Foreskin keratinocyte (primary cell): ENCODE measurements at places on chromosomes 2 and 18. TPM values are rescaled to one million over a fixed set of nuclear protein-coding genes. Genes with fewer than 3 reads are reported as not detected.

The MAP3K19 gene
- not detected in 2 replicates for total RNA-seq

The MYO7B gene
- total RNA-seq = 0.07 TPM in 1 of 2 replicates, not detected in the other

The DYSF gene
- total RNA-seq = 0.56 and 0.82 TPM in 2 replicates

The ALPG gene
- total RNA-seq = not detected in 2 replicates

The OTOF gene
- total RNA-seq = not detected in 2 replicates

The SCYGR2 gene
- total RNA-seq = not detected in 2 replicates

The GULP1 gene
- 7.7 and 11.3 TPM in 2 replicates for total RNA-seq

The GREB1 gene
- 0.03 and 0.11 TPM in 2 replicates for total RNA-seq

The EVX2 gene
- not detected in 2 replicates for total RNA-seq

The TOGARAM2 gene
- total RNA-seq = 0.24 and 0.28 TPM in 2 replicates

The NYAP2 gene
- not detected in 2 replicates for total RNA-seq

The LYG1 gene
- total RNA-seq = 0.54 and 0.71 TPM in 2 replicates

GRCh38 chr2:150332383-150332782, 155.1 kb downstream of the RND3 start:
- DNase-seq = no peak

- peak; percentile 40 for DNase-seq
These were observed 1540.2 kb upstream of the SLC39A10 start for GRCh38 chr2:194116861-194117260.

DNA sequence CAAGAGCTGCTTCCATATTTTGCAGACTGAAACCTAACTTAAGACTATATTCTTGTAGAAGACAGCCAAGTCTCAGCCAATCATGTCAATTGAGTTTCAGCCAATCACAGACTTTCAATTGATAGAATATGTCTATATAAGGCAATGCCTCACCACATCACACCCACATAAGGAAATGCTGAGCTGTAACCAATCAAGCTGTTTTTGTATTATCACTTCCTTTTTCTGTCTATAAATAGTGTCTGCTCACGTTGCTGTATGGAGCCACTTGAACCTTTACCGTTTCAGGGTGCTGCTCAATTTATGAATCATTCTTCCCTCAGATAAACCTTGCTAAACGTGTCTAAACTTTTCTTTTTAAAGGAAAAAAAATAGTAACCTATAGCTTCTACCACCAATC, 1554.4 kb upstream of the LRRTM1 start:
- no peak for DNase-seq

DNA sequence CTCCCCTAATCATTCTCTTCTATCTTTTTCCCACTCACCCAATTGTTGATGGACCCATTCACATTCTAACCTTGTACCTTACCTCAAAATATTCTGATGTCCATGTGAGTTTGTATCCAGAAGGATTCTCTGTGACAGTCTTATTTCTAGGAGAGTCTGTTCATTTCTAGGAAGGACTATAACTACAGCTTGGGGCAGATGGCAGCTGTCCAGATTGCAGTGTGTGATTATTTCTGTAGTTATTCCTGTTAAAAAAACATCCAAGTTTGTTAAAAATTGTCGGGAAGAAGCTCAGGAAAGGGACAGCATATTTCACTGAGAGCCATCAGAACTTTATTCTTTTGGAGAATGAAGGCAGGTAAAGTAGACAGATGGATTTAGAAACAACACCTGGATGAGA, 142.6 kb downstream of the RAPGEF4 start:
- DNase-seq = no peak

DNA sequence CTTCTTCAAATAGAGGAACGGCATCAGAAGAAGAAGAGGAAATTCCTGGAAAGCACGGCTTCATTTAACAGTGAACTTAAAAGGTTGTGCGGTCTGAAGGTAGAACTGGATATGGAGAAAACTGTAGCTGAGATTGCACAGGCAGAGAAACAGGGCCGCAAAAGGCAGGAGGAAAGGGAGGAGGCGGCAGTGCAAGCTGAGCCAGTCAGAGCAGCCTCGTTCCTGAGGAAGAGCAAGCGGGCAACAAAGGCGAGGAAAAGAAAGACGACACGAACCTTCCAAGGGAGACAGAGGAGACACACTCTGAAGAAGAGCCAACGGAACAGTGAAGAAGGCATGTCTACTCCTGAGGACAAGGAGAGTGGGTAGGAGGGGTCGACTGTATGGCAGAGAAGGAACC, 22.6 kb upstream of the GAREM2 start:
- no peak for DNase-seq

GRCh38 chr2:39732482-39732881, 46.6 kb downstream of the THUMPD2 start:
- no peak for DNase-seq

- peak; percentile 42 for DNase-seq
These were observed 18.1 kb downstream of the SULT1C3 start for GRCh38 chr2:108257757-108258331.

- DNase-seq = peak; percentile 74
These were observed 21.2 kb downstream of the GRB14 start for GRCh38 chr2:164599954-164600589.

- DNase-seq = no peak
These were observed 52.1 kb upstream of the ITGA6 start for GRCh38 chr2:172375251-172375650.

DNA sequence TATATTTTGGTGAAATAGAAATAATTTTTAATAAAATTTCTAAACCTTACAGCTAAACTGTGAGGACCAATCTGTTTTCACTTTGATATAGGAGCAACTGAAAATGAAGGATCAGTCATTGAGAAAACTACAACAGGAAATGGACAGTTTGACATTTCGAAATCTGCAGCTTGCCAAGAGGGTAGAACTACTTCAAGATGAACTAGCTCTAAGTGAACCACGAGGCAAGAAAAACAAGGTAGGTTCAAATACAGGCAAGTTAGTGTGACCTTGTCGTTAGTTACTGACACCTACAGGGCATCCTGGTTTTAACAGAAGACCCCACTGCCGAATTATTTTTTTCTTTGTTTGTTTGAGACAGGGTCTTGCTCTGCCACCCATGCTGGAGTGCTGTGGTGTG, 75.5 kb upstream of the STON1 start:
- no peak for DNase-seq

GRCh38 chr2:138440759-138441158, 60.8 kb upstream of the SPOPL start:
- DNase-seq = no peak

DNA sequence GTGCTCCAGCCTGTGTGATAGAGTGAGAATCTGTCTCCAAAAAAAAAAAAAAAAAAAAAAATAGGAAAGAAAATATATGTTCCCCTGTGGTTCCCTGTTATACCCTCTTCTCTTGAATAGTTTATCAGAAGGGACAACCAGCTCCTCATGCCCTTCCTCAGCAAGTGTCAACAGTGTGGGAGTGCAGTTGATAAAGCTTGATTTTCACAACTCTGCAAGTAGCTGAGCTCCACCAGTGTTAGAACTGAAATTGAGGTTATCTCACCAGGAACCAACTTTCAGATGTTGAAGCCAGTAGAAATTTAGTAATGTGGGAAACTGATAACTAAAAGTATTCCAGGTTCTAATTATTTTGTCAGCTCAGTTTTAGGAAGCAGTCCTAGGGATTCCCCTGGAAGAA, 25.1 kb downstream of the NEDD4L start:
- DNase-seq = no peak

DNA sequence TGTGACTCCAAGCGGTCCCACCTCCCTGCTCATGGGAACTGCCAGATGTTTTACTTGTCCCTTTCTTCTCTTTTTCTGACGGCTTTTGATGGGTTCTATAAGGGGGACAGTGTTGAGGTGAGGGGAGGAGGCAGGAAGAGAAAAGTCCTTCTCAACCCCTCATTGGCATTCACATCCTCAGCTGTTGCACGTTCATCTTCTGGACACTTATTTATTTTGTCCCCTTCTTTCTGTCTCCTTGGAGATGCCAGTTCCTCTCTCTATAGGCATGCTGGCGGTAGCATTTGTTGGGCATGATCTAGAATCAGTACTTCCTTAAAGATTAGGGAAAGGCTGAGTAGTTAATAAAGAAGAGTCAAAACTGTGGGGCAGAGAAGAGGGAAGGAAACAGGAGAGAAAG, 99.0 kb upstream of the KLHL14 start:
- no peak for DNase-seq

DNA sequence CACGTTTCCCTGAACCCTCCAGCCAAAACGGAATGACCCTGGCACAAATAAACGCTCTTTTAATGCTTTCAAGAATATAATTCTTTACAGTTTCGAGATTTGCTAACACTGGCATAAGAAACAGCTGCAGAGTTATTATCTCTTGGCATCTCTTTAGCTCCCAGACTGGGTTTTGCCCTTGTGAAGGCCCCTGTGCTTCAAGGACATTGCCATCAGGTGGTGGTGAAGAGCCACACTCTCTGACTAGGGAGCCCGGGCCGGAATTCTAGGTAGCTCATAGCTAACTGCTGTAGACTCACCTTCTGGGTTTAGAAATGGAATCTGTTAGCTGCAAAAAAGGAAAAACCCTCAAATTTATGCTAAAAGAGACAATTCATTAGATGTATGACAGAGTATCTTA, 13.3 kb upstream of the GALNT14 start:
- DNase-seq = no peak

DNA sequence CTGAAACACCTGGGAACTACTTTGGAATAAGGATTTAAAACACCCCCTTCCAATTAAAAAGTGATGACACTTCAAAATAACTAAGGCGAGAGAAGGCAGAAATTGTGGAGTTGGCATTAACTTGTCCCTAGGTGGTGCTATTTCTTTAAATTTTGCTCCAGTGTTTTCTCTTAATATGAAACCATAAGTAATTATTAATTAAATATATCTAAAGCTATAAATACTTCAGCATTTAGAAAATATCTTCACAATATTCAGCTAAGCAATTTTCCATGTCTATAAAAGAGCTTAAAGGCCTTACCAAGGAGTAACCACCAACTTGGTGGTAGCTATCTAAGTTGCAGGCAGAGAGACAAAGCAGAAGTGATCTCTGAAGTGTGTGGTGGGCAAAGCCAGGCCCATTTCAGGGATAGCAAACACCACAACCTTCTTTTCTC, 186.8 kb upstream of the PGAP1 start:
- no peak for DNase-seq

GRCh38 chr2:42198466-42198865, 29.3 kb downstream of the EML4 start:
- DNase-seq = no peak

GRCh38 chr2:75680402-75680801, 30.3 kb downstream of the GCFC2 start:
- DNase-seq = no peak

GRCh38 chr2:119823734-119824334, 64.1 kb downstream of the PTPN4 start:
- no peak for DNase-seq

DNA sequence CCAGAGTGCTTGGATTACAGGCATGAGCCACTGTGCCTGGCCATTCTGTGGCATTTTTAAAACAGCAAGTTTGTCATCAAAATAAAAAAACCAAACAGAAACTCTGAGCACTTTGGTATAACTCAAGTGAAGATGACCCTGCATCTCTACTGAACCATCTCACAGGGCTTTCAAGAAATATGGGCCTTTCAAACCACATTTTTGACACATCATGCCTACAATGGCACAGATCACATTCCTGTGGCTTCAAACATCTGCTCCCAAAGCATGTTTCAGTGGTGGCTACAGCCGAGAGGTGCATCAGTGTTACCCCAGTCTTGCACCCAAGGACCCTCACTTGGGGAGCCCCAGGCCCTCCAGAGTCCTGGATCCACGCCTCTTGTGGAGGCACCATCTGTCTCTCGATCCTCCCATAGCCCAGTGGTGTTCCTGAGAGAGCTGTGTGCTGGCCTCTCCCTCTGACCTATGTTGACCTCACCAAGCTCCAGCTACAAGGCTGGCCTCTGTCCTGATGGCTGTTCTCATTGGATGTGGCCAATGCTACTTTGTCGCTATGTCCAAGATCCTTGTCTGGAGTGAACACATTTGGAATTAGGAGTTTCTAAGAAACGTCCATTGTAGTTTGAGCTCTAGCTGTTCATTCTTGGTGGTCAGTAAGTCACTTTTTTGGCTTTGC, 55.2 kb upstream of the RALBP1 start:
- peak; percentile 48 for DNase-seq

GRCh38 chr2:69734035-69734611, 7.8 kb upstream of the ANXA4 start:
- DNase-seq = no peak

- no peak for DNase-seq
These were observed 109.2 kb upstream of the AGAP1 start for GRCh38 chr2:235384624-235385023.

DNA sequence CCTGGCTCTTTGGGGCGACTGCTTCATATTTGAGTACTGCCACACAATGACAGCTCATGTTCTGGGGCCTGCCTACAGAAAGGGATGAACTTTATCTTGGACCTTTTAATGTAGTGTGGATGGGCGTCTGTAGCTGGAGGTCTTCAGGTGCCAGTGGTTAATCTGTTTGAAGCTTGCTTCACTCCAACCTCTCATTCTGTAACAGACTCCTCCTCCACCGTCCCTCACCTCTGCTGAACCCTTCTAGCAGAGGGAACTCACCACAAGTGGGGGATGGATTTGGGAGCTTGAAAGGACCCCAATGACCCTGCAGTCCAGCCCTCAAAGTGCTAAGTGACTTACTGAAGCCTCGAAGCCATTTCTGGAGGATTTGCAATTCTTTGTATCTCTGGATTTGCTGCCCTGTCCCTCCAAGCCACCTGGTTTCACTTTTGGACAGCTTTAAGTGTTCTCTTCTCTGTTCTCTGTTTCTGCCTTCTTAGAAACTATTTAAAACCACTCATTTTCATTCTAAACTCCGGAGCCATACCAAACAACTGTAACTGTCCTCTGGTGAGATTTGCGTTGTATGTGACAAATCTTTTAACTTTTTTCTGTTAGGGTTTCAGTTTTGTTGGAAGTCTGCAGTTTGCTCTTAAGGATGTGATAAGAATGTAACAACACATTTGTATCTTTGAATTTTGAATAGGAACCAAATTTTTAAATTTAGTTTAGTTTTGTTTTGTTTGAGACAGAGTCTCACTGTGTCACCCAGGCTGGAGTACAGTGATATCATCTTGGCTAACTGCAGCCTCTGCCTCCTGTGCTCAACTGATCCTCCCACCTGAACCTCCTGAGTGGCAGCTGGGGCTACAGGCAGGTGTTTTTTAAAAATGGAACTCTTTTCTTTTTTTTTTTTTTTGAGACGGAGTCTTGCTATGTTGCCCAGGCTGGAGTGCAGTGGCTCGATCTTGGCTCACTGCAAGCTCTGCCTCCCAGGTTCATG, 37.0 kb upstream of the CASP8 start:
- DNase-seq = no peak

GRCh38 chr2:131034122-131035051, 58.9 kb downstream of the FAM168B start:
- DNase-seq = peak; percentile 32
